ENCODE measurements at places on chromosomes 3 and 15.

DNA sequence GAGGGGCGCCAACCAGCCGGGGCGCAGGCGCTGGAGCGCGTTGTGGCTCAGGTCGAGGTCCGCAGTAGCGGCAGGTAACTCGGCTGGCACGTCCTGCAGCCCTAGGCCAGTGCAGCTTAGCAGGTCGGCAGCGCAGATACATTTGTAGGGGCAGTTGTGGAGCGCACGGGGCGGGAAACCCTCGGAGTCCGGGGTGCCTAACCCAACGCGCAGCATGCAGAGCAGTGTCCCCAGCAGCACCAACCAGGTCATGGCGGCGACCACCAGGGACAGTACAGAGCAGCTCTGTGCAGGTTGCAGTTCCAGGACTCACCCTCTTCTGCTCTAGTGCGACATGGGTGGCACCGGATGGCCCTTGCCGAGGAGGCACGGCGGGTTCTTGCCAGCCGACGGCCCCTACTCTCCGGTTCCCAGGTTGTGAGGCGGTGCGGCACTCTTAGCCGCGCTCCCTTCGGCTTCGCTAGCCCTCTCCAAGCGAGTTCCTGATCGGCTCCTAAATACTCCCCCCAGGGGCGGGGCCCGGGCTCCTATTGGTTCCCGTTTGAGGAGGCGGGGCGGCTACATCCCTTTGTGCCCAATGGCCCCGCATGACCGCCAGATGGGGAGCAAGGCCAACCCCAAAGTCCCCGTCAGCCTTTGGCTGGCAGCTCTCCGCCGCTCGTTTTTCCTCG, at the start of gene AMIGO3:
Gene AMIGO3, minus strand, starts transcription at position 471 of the 671 bp plus-strand sequence. Its CDS starts 219 bp downstream, at position 252.
- no peak for DNase-seq

DNA sequence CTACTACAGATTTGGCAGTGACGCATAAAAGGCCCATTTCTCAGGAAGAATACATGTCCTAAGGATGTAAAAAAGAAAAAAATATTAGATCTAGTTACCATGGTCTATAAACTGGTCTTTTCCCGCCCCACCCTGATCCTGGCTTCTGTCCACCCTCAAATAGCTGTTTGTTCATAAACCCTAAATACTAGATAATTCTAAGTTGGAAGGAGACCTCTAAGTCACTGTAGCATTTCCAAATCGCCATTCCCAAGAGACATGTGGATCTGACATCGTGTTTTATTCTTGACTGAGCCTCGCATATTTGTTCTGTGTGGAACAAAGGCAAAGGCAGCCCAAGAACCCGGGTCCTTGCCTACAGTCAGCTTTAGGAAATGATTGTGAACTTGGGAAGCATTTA, 49.0 kb downstream of the LMCD1 start:
- no peak for DNase-seq

DNA sequence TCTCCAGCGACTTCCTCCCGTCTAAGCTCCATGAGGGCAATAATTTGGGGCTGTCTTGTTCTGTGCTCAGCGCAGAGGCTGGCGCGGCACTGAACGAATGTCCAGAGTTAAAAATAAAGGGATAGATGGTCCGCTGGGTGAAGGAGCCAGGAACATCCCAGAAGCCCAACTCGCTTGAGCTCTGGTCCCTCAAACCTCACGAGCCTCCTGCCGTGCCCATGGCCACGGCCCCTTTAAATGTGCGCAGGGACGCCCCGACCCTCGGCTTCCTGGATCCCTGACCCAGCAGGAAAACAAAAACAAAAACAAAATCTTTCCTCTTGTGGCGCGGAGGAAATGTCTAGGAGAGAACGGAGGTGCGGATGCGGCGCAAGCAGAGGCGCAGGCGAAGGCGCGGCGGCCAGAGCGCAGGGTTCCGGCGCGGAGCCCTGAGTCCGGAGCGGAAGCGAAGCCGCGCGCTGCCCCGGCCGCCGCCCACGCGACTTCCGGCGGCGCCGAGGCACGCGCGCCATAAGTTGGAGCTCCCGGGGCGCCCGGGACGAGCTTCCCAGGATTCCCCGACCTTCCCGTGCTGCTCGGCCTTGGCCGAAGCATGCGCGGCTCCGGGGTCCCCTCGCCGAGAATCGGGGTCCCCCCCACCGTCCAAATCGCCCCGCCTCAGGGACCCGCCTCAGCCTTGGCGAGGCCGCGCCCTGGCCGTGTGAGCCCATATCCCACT, 52.9 kb upstream of the WNT7A start:
- DNase-seq, result no peak

- DNase-seq, result no peak
Measured at GRCh38 chr3:105629718-105630117, 239.1 kb downstream of the CBLB start.

DNA sequence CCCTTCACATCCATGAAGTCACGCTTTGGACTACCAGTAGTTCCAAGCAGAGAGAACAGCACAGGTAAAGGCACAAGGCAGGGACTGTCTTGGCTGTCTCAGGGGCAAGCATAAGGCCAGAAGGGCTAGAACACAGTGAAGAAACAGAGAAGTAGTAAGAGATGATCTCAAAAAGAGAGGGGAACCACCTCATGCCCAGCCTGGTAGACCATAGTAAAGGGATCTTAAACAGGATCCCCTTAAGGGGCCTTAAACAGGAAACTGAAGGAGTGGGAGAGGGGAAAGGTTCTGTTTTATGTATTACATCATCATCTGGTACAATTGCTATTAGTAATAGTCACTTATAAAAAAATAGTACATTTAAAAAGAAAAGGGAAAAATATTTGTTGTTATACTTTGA, 25.8 kb downstream of the P2RY1 start:
- DNase-seq, result no peak

GRCh38 chr3:144182501-144182900, 210.9 kb downstream of the DIPK2A start:
- no peak for DNase-seq

GRCh38 chr15:63238796-63239195, 38.6 kb upstream of the APH1B start:
- DNase-seq, result no peak

GRCh38 chr15:24678485-24678884, 2.9 kb downstream of the NPAP1 start:
- DNase-seq, result no peak

Data from SIG-M5 (cell line).